Stimulated activated CD8-positive, alpha-beta memory T cell treated with anti-CD3 and anti-CD28 coated beads, Interleukin-7, amount 100 ng/mL, for 48 hours (primary cell): ENCODE measurements at places on chromosomes 1 and 21.

DNA sequence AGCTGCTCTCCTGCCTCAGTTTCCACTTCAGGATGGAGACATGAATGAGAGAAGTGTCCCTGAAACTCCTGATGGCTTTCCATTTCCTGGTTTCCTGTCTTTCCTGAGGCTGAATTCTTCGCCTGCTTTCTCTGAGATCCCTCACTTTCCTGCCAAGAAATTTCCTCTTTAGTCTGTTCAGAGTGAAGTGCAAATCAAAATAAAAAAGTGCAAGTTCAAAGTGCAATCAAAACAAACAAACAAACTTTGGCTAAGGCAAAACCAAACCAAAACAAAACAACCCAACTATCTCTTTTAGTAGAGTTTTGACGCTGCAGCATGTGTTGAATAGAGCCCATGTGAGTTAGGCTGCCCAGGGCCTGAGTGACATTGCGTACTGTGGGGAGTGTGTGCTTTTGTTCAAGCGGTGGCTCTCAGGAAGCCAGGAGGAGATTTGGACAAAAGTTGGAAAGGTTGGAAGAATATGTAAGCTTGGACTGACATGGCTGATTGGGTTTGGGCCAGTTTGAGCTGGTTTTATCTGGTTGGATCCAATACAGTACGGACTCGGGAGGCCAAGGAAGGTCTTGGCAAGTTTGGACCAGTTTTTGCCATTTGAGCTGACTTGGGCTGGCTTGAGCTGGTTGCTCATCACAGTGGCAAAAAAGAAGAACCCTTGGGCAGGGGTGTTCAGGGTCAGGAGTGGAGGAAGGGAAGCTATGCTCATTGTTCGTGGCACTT lies 61.1 kb upstream of the TINAGL1 start:
- no peak for DNase-seq

GRCh38 chr1:171965777-171966176 lies 124.5 kb downstream of the DNM3 start:
- DNase-seq: no peak

DNA sequence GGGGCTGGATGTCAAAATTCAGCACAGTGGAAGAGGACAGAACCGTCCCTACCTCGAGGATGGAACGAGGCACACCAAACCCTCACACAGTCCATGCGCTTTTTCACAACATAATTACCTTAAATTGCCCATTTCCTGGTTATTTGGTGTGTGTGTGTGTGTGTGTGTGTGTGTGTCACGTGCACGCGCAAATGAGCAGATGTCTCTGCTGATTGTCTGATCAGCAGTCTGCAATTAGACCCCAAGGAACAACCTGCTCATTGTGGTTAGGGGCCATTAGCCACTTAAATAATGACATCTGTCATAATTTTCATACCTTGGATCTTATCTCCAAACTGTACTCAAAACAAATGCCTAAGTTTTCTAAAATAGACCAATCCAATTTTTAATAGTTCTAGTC lies 23.2 kb downstream of the AVPR1B start:
- DNase-seq: no peak

DNA sequence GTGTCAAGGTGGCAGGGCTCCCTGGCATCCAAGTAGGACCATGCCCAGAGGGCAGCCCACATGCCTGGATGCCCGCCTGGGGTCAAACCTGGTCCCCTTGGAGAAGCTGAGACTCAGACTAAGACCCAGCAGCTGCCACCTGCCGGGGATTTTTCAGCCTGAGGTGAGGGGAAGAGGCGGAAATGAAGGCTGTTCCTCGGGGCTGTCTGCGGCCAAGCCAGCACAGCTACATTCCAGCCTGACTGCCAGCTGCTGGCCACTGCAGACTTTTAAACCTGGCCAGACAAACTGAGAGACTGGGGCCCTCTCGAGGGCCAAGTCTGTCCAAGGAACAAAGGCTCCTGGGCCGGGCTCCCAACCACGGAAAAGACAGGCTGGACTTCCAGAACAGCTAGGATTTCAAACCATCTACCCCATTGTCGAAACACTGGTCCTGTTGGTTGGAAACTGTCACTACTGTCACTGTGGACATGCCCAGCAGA lies 21.9 kb upstream of the PLEKHG5 start:
- no peak for DNase-seq

- DNase-seq: no peak
These were observed 226.3 kb upstream of the B3GALT2 start for GRCh38 chr1:193412748-193413147.

GRCh38 chr1:110227774-110228173 lies 17.7 kb downstream of the KCNC4 start:
- DNase-seq: no peak

GRCh38 chr1:229894532-229894931 lies 172.5 kb upstream of the GALNT2 start:
- no peak for DNase-seq

DNA sequence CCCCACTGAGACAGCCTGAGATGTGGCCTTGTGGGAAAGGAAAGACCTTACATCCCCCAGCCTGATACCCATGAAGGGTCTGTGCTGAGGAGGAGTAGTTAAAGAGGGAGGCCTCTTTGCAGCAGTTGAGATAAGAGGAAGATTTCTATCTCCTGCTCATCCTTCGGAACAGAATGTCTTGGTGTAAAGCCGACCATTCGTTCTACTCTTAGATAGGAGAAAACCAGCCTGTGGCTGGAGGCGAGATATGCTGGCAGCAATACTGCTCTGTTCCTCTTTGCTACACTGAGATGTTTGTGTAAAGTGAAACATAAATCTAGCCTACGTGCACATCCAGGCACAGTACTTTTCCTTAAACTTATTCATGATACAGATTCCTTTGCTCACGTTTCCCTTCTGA lies 1.5 kb upstream of the CCDC27 start:
- no peak for DNase-seq

GRCh38 chr1:211705467-211706091 lies 30.2 kb upstream of the NEK2 start:
- DNase-seq: no peak

GRCh38 chr1:240630409-240630808 lies 18.5 kb upstream of the GREM2 start:
- no peak for DNase-seq

DNA sequence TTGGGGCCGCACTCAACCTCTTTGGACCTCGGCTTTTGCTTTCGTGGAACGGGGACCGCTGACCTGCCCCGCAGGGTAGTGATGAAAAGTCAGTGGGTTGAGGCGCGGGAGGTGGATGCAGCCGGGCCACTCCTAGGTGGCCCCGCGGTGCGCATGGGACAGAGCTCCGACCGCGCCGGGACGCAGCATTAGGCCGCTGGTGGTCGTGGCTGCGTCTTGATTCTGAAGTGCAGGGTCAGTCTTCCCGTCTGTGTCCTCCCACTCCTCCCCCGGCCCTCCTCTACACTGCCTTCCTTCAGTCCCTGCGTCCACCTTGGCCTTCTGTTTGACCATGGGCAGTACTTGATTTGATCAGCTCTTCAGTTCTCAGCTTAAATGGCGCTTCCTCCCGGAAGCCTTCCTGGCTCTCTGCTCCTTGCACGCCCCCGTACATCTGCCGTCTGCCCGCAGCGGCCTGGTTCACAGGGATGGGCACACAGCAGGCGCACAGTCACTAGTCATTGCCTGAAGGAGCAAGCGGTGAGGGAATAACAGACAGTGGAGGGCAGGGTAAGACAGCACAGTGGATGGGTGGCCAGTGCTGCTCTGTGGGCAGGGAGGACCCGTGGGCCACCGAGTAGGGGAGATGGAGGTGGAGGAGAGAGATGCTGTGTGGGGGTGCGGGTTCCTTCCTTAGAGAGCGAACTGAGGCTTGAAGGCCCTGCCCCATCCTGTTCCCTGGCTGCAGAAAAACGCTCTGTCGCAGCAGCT lies 633 bp downstream of the THEMIS2 start:
- DNase-seq: no peak

DNA sequence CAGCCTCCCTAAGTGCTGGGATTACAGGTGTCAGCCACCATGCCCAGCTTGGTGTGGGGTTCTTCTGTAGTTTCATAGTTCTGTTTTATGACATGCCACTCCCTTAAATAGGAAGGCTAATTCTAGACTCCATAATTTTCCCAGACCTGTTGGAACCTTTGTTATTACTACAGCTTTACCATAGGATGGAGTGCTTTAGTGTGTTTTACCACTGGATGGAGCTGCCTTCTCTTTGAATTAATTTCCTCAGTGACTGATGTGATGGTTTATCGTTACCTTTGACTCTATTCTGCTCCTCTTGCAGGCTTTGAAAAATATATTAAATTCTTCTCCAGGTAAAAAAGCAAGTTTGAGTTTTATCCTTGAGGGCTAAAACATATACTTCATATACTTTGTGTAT lies 84.6 kb upstream of the NEK7 start:
- no peak for DNase-seq

- no peak for DNase-seq
These were observed 30.4 kb upstream of the FOXO6 start for GRCh38 chr1:41330588-41331545.

DNA sequence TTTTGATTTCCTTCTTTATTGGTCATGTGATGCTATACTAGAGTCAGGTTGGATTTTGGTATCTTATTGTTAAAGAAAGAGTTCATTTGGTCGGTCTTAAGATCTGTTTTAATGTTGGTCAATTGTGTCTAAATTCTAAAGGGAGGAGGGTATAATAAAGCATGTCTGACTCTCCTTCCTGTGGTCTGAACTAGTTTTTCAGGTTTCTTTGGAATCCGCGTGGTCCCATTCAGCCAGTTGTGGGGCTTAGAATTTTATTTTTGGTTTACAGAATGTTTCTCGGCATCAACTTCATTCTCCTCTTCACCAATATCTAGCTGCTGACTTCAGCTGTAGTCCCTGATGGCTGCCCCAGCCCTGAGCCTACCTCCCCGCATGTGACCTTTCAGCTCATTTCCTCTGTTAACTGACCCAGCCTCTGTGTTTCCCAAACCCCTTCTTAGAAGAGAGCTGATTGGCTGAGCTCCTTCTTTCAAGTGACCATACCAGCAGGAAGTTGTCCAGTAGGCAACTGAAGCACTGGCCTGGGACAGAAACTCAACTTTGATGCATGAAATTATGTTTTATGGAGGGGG lies 8.7 kb upstream of the MYOC start:
- DNase-seq: no peak
